ENCODE measurements at places on chromosomes 1 and 21.

DNA sequence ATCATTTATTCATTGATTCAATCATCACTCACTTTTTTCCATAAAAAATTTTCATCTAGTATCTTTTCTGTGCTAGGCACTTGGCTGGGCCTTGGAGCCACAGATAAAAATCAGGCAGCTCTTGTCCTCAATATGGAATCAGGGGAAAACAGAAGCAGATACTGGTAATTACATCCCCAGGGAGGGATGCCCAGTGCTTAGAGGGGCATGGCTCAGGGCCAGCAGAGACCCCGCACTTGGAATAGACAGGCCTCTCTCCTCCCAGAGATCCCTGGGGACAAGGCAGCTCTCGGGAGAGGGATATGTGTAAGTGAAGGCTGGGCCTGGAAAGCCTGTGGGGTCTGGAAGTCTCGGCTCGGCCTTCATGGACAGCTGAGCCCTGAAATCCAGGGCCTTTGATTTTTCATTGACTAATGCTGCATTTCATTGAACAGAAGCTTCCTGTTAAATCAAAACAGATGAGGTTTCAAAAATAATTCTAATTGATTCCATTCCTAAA is 180.4 kb downstream of the FOXD2 start:
- DNase-seq, result no peak

- no peak for DNase-seq
These were observed 168.8 kb upstream of the B3GALT2 start for GRCh38 chr1:193355178-193355577.

DNA sequence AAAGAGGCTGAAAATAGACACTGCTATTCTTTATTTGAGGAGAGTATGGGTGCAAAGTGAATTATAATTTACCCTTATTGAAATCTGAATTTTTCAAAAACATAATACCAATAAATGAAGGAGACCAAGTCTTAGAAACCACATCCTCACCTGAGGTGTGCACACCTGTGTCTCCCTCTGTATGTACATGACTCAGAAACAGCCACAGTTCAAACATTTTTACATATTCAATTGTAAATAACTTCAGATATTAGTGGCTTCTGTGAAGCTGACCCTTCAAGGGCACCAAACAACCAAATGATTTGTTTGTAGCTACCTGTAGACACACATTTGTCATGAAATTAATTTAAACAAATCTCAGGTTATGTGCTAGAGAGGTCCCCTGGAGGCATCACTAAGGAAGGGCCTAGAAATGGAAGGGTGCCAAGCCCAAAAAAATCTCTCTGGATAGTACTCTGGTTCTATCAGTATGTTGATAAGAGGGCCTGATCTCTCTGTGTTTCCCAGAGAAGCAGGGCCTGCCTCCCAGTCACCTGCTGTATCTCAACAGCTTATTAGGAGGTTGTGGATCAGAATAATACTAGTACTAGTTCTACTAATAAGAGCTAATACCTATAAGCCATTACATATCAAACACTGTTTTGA is 28.1 kb downstream of the ERI3 start:
- no peak for DNase-seq

GRCh38 chr1:86527306-86527705 is 19.6 kb upstream of the CLCA4 start:
- no peak for DNase-seq

- no peak for DNase-seq
These were observed 173.7 kb downstream of the CLEC20A start for GRCh38 chr1:178323067-178323466.

GRCh38 chr1:115976921-115977498 is 697 bp downstream of the SLC22A15 start:
- DNase-seq, result no peak

- no peak for DNase-seq
These were observed 240.8 kb upstream of the FGGY start for GRCh38 chr1:59055908-59056719.
